ENCODE measurements at places on chromosomes 6 and 20.
A peak's percentile ranks its signal among the peaks of the same experiment; 100 is the strongest.

- peaks cover 9% of the 10 kb centered on the region for H3K36me3 ChIP-seq
- no peak for DNase-seq
- peaks cover 61% of the 10 kb centered on the region for H3K4me1 ChIP-seq
- H3K4me3 ChIP-seq = peak overlapping the region; percentile 46
- H3K27ac ChIP-seq = peak overlapping the region; percentile 85
These were observed 28.4 kb downstream of the MAP3K5 start for GRCh38 chr6:136763716-136764516.

DNA sequence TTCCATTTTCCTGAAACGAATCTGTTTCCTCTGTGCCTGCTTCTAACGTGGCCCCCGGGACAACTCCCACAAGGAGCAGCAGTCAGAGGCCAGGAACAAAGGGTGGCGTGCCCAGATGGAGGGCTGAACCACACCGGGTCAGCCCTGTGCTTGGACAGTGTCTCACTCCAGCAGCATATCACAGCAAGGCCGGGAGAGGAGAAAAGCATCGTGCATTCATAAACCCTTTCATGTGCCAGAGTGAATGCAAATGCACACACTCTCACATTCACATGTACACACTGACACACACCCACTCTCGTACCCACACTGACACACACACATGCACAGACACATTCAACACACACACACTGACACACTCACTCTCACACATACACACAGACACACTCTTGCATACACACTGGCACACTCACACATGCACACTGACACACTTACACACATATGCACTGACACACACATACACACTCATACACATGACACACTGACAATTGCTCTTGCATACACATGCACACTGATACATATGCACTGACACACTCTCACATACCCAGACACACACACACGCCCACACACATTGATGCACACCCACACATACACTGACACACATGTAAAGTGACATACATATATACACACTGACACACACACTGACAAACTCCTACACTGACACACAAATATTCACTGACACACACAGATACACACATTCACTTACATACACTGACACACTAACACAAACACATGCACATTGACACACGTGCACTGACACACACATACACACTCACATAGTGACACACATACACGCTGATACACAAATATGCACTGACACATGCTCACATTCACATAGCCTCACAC, 237.0 kb downstream of the LRFN2 start:
- peaks cover 3% of the 10 kb centered on the region for H3K27me3 ChIP-seq
- H3K27ac ChIP-seq = no peak overlapping the region
- no peak for DNase-seq
- H3K4me3 ChIP-seq = no peak overlapping the region
- H3K4me1 ChIP-seq = no peaks in the 10 kb centered on the region
- no peaks in the 10 kb centered on the region for H3K36me3 ChIP-seq

DNA sequence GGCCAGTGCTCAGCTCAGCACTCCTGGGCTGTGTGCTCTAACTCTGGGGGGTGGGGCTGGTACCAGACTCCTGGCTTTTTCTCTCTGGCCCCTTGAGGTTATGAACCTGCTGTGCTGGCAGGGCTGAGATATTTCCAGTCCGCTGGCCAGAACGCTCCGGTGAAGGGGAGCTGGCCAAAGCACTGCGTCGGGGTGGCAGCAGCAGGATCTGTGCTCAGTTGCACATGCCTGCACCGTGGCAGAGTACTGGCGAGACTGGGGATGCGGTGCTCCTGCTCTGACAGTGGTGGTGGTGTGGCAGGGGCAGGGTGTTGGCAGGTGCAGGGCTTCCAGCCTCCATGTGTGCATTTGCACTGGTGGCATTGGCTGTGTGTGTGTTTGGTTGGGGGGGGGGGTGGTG, 374.4 kb downstream of the PHF3 start:
- no peaks in the 10 kb centered on the region for H3K36me3 ChIP-seq
- H3K4me1 ChIP-seq = peaks cover 1% of the 10 kb centered on the region
- no peak overlapping the region for H3K27ac ChIP-seq
- peaks cover 2% of the 10 kb centered on the region for H3K27me3 ChIP-seq
- no peak overlapping the region for H3K4me3 ChIP-seq

- no peaks in the 10 kb centered on the region for H3K4me1 ChIP-seq
- DNase-seq = no peak
- no peaks in the 10 kb centered on the region for H3K36me3 ChIP-seq
- no peak overlapping the region for H3K27ac ChIP-seq
- no peak overlapping the region for H3K4me3 ChIP-seq
These were observed 152.9 kb downstream of the CDH4 start for GRCh38 chr20:61405007-61405406.

DNA sequence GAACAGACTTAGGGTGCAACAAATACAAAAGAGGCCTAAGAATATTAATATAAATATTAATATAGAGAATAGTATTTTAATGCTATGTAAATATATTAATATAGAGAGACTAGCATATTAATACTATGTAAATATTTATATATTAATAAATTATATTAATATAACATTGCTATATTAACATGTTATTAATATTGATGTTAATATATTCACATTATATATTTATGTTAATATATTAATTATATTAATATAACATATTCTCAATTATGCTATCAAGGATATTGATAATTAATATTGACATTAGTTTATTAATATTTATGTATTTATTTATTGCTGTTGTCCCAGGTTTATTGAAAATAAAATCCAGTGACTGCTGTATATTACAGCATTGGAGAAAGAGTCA, 1.1 kb upstream of the MAS1L start:
- no peaks in the 10 kb centered on the region for H3K36me3 ChIP-seq
- H3K4me1 ChIP-seq = no peaks in the 10 kb centered on the region
- H3K27me3 ChIP-seq = peaks cover 8% of the 10 kb centered on the region

DNA sequence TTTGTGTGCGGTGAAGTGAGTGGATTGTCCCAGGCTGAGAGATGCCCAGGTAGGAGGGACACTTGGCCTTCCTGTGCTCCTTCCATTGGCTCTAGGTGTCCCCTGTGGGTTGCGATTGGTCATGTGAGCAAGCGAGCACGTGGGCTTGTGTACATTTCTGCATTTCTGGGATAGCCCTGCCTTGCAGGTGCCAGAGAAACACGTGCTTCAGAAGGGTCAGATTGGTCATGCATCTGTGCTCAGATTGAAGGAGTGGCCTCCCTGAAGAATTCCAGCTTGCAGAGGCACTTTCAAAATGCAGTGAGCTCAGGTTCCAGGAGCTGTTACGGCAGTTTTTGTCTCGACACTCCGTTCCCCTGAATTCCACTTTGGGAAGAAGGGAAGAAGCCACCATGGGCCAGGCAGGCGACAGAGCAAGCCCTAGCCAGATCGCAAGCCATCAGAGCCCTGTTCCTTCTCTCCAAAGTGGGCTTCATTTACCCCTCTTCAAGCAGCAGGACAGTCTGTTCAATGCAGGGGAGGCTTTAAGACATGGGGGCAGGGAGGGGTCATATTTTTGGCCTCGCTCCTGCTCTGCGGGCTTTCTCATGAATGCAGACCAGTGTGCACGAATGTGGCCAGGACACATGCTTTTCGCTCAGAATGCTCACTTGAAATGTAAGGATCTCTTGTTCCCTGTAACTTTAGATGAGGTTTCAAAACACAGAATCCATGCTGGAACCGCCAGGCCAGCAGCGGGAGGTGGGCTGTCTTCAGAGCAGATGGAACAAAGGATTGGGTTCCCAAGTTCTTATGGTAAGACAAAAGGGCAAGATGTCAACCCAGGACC, 78.6 kb upstream of the AKAP12 start:
- no peaks in the 10 kb centered on the region for H3K4me1 ChIP-seq
- H3K36me3 ChIP-seq = no peaks in the 10 kb centered on the region
- no peak overlapping the region for H3K4me3 ChIP-seq
- no peak for DNase-seq
- H3K27me3 ChIP-seq = peaks cover 18% of the 10 kb centered on the region
- no peak overlapping the region for H3K27ac ChIP-seq

DNA sequence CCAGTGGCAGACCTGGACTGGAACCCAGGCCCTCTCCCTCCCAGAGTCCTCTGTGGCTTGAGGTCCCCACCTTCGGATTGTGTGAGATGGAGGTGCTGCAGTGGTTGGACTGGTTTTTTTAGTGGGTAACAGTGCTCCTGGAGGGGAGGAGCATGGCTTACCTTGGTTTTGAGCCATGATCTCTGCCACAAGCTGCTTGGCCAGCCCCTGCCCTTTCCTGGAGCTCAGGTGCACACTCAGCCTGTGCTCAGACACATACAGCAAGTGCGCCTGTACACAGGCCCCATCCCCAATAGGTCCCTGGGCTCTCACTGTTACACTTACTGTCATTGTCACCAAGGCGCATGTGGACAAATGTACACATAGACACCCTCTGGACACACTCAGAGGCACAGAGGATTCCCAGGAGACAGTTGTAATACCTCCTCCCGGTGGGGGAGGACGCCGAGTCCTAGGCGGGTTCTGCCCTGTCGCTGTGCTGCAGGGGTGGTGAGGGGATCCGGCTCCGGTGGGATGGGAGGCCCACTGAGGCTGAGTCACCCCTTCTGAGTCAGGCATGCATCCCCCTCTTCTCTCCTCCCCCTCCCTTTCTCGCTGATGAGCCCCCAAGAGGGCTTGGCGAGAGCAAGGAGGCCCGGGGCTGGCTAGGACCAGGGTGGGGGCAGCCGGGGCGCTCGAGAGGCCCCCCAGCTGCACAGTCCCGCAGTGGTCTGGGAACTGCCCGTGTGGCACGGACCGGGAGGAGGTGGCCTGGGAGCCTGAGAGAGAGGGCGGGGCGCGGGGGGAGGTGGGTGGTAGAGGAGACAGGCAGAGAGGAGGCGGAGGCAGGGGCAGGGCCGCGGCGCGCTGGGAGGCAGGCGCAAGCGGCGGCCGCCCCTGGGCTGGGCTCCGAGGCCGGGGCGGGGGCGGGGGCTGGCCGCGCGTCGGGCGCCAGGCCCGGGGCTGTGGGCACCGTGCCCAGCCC, 522 bp upstream of the EPB41L1 start:
- H3K4me3 ChIP-seq = no peak overlapping the region
- H3K4me1 ChIP-seq = no peaks in the 10 kb centered on the region
- H3K27ac ChIP-seq = no peak overlapping the region
- H3K36me3 ChIP-seq = no peaks in the 10 kb centered on the region

DNA sequence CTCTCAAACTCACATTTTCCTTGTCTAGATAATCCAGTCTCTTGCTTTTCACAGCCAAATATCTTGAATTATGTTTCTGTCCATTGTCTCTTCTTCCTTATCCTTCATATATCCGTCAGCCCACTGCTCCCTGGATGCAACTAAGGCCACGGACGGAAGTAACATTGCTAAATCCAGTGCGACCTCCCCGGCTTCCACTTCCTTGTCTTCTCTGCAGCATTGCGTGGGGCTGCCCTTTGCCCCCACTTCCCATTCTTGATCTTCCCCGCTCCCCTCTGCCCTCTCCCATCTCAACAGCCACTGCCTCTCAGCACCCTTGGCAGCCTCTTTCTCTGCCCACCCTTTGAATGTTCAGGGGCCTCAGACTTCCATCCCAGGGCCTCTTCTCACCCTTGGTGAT, 190.4 kb upstream of the UST start:
- H3K4me3 ChIP-seq = no peak overlapping the region
- peaks cover 11% of the 10 kb centered on the region for H3K4me1 ChIP-seq
- H3K27me3 ChIP-seq = peaks cover 26% of the 10 kb centered on the region
- no peak overlapping the region for H3K27ac ChIP-seq
- no peak for DNase-seq

GRCh38 chr6:33716379-33716778, 4.9 kb upstream of the UQCC2 start:
- H3K27me3 ChIP-seq = peaks cover 18% of the 10 kb centered on the region
- H3K36me3 ChIP-seq = no peaks in the 10 kb centered on the region
- no peak overlapping the region for H3K27ac ChIP-seq
- no peak overlapping the region for H3K4me3 ChIP-seq

- H3K27ac ChIP-seq = no peak overlapping the region
- no peaks in the 10 kb centered on the region for H3K27me3 ChIP-seq
- no peak overlapping the region for H3K4me3 ChIP-seq
- DNase-seq = no peak
- peaks cover 18% of the 10 kb centered on the region for H3K36me3 ChIP-seq
These were observed 44.7 kb upstream of the SIRPG start for GRCh38 chr20:1702328-1702727.

DNA sequence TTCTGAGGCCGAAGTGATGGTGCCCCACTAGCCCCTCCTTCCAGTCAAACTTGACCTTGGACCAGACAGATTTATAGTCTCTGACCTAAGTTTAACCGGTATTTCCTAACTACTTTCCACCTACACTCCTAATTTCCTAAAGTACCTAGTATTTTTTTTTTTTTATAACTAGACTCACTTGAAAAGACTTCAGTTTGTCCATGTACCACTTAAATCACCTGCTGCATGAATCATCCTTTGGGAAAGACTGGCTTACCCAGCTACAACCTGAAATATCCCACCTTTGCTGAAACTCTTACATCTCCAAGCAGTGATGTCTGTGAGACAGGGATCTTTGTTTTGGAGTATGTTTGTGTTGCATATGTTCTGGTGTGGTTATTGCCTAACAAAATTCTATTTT, 71.1 kb downstream of the ZDHHC14 start:
- no peak overlapping the region for H3K4me3 ChIP-seq
- no peaks in the 10 kb centered on the region for H3K27me3 ChIP-seq
- no peak overlapping the region for H3K27ac ChIP-seq
- H3K4me1 ChIP-seq = peaks cover 8% of the 10 kb centered on the region
- no peak for DNase-seq

GRCh38 chr20:38610521-38610920, 8.9 kb downstream of the ARHGAP40 start:
- no peak for DNase-seq
- no peaks in the 10 kb centered on the region for H3K36me3 ChIP-seq
- peaks cover 38% of the 10 kb centered on the region for H3K27me3 ChIP-seq
- H3K4me1 ChIP-seq = no peaks in the 10 kb centered on the region

GRCh38 chr20:20780127-20780824, 67.8 kb upstream of the RALGAPA2 start:
- H3K4me1 ChIP-seq = peaks cover 5% of the 10 kb centered on the region
- DNase-seq = no peak
- peaks cover 4% of the 10 kb centered on the region for H3K27me3 ChIP-seq
- H3K27ac ChIP-seq = no peak overlapping the region
- H3K4me3 ChIP-seq = no peak overlapping the region
- H3K36me3 ChIP-seq = no peaks in the 10 kb centered on the region

- no peaks in the 10 kb centered on the region for H3K27me3 ChIP-seq
- no peak overlapping the region for H3K27ac ChIP-seq
- no peak overlapping the region for H3K4me3 ChIP-seq
- no peaks in the 10 kb centered on the region for H3K4me1 ChIP-seq
These were observed 112.1 kb upstream of the THBS2 start for GRCh38 chr6:169365567-169366257.

DNA sequence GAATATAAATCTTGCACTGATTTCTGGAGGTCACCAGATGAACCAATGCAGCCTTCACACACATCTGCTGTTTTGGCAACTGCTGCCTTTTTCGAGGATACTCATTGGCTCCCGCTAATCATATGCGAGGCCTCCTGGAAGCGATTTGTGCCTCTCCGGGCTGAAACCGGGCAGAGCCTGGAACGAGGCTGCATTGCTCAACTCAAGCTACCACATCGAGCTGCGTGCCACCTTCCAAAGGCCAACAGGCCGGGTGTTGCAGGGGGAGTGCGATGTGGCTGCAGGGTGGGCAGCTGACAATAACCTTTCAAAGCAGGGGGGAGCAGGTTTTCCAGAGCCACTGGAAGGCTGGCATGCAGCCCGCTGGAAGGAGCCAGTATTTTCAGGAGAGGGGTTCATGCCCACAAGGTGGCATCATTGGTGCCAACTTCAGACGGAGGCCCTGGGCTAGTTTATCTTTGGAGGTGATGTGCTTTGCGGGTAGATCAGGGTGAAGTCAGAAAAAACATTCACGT, 122.6 kb upstream of the IFNGR1 start:
- H3K27me3 ChIP-seq = peaks cover 13% of the 10 kb centered on the region
- H3K4me1 ChIP-seq = peaks cover 2% of the 10 kb centered on the region
- H3K36me3 ChIP-seq = no peaks in the 10 kb centered on the region
- H3K27ac ChIP-seq = no peak overlapping the region

Data from activated naive CD8-positive, alpha-beta T cell treated with anti-CD3 and anti-CD28 coated beads, Interleukin-2, amount 10 ng/mL, durations not matched to agents 7 days and 5 days (primary cell).